ENCODE measurements at places on chromosomes 2 and 18.

DNA sequence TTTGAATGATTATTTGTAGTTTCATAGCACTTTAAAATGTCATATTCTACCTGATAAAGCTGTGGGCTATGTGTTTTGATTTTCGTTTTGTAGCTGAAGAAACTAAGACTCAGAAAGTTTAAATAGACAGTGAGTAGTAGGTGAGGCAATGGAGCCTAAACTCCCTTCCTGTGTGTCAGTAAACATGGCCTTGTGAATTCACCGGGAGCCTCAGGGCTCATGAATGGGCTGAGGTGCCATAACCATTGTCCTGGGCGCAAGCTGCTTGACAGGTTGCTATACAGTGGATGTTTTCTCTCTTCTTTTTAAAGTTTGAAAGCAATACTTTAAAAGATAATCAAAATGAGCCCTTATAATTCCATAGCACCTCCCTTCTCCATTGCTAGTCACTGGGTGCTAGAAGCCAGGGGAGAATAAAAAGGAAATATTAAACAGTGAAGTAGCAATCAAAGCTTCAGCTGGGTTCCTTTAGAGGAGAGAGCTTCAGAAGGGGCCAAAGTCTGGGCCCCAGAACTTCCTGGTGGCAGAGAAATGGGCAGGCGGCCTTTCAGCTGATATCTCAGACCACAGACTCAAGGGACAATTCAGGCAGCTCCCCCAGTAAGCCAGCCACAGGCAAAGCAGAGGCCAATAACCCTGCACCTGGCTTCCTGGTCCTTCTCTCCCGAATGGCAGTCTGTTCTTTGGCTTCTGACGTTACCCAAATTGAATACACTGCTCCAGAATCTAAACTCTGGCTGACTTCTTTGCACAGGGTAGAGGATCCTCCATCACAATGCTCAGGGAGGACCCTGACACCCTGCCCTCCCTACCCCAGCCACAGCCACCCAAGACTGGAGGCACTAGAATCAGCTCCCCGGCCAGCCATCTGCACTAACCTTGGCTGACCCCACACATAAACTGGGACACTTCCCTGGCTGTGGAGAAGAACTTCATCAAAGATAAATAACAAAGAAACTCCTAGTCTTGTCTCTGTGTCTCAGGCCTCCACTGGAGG, 51.8 kb upstream of the NPAS2 start:
- no peak for DNase-seq

DNA sequence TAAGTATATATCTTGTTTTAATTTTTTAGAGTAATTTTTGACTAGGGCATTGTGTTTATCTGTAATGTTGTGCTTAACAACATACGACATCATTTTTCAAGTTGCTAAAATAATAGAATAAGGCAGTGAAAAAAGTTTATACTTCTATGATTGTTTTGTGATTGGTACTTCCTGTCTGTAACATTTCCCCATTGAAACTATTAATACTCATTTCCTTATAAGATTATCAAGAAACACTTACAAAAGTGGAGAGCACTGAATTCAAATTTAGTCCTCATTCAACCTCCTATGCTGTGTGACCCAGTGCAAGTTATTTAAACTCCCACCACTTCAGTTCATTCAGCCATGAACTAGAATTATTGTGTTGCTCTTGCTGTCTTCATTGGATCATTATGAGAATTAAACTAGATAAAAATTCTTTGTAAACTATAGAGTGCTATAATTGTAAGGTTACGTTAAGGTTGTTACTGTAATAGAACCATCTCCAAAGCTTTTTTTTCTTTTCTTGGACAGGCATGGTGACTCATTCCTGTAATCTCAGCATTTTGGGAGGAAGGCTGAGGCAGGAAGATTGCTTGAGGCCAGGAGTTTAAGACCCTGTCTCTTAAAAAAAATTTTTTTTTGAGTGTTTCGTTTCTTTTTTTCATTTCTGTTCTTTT, 2.8 kb downstream of the ETAA1 start:
- DNase-seq: no peak

DNA sequence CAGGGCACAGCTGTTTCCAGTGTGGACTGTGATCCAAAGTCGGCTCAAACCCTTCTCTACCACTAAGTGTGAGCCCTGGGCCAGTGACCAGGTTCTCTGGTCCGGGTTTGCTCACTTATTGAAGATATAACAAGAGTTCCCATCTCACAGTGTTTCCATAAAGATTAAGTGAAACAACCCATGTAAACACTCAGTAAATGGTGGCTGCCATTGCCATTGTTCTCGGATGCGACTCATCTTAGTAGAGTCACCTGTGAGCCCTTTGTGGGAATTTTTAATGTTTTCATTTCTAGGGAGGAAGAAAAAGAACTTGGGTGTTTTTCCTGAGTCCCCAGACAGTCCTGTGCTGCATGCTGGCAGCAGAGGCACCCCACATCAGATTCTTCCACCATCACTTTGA, 53.4 kb downstream of the TPGS2 start:
- no peak for DNase-seq

- DNase-seq: no peak
These were observed 178.8 kb downstream of the TMEM163 start for GRCh38 chr2:134539981-134540380.

DNA sequence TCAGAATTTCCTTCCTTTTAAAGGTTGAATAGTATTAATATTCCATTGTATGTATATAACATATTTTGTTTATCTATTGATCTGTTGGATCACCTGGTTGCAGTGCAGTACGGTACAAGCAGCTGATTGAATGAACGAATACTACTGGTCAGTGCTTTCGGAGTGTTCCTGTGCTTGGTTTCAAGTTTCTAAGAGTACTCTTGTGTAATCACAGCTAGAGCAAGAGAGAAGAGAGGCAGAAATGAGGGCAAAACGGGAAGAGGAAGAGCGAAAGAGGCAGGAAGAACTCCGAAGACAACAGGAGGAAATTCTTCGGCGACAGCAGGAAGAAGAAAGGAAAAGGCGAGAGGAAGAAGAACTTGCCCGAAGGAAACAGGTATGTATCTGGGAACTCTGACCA, 40.3 kb upstream of the KCNJ13 start:
- DNase-seq: no peak

- no peak for DNase-seq
These were observed 37.0 kb upstream of the MTCL1 start for GRCh38 chr18:8668381-8668780.

DNA sequence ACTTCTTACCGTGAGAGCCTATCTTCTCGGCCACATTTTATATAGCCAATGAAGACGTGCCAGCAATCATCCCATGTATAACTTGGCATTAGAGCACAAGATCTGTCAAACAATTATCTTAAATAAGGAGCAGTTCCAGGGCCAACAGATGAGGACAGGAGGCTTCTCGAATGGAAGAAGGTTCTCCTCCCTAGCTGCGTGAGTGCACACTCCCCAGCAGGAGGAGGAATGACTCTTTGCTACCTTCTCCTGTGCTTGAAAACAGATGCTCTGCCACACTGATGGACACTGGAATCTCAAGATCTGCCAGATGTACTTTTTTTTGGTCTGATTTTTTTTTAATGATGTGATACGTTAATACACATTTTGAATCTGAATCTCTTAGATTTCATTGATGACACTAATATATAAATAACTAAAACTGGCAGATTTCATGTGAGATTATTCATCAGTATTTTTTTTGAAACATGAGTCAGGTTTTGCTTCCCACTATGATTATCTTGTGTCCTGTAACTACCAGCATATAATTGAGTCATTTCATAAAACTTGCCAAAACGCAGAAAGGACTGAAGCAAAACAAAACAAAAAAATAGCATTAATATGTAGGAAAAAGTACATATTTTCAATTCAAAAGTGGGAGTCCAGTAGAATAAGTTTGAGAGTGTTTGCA, 626 bp upstream of the VIT start:
- no peak for DNase-seq

DNA sequence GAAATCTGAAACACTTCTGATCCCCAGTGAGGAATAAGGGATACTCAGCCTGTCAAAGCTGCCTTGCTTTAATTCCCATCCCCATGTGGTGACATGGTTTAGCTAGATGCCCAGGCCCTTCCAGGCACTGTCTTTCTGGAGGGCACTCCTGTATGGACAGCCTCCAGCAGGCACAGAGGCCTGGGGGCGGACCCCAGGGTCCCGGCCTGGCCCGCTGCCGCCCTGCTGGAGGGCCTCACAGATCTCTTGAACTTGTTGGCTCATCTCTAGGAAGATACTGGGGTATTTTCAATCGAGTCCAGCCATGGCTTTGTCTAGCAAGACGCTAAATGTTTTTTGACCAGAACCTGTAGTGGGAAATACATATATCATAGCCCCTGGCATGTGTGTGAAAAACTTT, 21.0 kb upstream of the CNNM3 start:
- no peak for DNase-seq

GRCh38 chr2:240642806-240643092, 17.5 kb downstream of the GPR35 start:
- no peak for DNase-seq

DNA sequence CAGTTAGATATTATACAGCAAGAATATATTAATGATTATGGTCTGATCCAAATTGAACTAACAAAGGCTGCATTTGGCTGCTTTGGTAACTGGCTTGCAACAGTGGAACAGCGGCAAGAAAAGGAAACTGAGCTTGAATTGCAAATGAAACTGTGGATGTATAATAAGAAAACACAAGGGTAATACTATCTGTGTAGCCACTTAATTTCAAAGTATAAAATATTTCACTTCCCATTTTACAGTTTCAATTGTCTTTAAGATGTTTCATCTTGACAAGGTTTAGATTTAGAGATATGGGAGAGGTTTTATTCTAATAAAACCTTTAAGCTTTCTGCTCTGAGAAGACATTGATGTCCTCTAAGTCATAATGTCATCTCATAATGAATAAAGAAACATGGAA, 23.8 kb downstream of the WDR75 start:
- DNase-seq: no peak

DNA sequence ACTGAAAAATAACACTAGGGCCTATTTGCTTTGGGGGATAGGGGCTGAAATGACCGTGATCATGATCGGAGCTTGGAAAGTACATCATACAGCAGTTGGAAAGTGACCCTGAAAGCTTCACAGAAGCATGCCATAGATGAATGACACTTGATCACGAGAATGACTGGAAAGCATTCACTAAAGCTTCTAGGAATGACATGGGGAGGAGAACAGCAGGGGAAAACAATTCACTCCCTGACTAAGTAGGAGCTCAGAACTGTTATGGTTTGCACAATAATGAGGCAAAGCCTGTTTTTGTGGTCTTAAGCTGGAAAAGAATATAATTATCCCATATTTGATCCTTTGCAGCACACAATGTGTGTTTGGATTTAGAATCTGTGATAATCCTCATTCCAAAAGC, 237.5 kb downstream of the NOL4 start:
- DNase-seq: no peak

DNA sequence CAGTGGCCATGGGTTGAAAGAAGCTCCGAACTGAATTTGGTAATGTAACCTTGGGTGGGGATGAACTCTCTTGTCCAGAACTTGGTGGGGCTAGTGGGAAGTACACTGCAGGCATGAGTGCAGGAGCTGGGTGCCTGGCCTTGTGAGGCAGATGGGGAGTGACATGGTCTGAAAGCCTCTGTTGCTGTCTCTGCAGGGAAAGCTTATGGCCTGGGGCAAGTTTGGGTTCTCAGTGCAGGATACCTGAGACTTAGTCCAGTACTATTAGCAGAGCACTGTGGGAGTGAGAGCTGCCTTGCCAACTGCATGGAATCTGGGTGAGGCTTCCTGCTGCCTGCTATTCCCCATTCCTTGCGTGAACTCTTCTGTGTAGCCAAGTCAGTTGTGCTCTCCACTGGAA, 1620.9 kb upstream of the NXPH2 start:
- no peak for DNase-seq

GRCh38 chr2:153940511-153940910, 68.8 kb downstream of the GALNT13 start:
- no peak for DNase-seq

DNA sequence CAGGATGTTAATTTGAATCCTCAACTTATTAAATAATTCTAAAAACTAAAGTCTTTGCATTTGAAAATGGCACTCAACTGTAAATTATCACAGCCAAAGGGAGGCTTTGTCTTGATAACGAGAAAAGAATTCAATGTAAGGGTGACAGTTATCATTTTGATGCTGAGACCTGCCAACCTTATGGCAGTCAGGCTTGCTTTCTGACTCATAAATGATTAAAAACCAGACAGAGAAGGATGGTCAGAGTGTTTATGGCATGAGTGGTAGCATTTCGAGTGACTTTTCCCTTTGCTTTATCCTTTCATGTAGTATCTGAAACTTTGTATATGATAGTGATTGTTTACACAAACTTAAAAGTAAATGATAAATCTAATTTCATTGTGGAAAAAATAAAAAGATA, 53.9 kb upstream of the EPC2 start:
- no peak for DNase-seq

- no peak for DNase-seq
These were observed 247.1 kb downstream of the ANAPC1 start for GRCh38 chr2:111636905-111637304.

DNA sequence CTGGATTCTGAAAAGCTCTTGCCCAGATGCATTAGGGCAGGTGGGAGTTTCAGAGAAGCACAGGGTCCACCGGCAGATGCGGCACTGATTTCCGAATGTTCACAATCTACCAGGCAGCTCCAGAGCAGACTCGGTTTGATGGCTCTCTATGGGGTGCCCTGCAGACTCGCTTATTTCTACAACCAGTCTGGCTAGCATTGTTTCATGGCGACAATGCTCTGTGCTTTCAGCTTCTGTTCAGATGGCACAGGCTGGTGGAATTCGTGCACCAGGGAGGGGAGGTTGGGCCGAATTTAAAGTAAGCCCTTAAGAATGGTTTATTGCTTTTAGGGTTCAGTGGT, 9.9 kb downstream of the MYT1L start:
- DNase-seq: no peak

DNA sequence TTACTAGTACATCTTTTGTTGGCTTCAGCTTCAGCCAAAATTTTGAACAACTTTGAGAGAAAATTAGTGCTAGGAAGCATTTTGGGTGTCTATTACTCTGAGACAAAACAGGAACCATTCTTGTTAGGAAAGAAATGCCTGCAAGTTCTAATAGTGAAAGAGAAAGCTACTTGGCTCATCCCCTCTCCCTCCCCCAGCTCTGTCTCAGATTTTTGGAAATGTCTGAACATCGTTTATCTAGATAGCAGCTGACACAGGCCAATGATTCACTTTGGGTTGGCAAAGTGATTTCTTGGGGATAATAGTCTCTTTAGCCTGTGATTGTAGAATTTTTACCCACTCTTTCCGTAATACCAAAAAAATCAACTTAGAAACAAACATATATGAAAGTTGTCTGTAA, 42.3 kb upstream of the PTPRM start:
- DNase-seq: no peak

Measured in NCI-H2171 (cell line).